ENCODE measurements at places on chromosomes 1 and 21.

GRCh38 chr1:240474133-240474614 lies 137.8 kb downstream of the GREM2 start:
- peak; percentile 4 for DNase-seq

- peak; percentile 96 for DNase-seq
Observed at GRCh38 chr1:59678493-59679228, 136.1 kb upstream of the HOOK1 start.

GRCh38 chr1:230694991-230695390 lies 18.9 kb downstream of the AGT start:
- DNase-seq: no peak

DNA sequence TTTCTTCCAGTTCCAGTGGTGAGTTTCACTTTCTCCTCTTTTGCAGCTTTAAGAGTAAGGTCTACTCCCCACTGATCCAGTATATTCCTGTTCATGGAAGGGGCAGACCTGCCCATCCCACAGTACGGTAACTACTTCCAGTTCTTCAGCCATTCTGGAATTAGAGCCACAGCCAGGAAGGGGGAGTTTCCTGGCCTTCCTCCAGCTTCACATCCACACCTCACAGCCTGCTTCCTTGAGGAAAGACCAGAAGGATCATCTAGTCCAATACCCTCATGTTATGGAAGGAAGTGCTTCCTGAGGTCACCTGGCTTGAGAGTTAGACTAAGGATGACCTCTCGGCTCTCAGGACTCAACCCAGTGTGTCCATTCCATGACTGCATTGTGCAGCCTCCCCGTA lies 597.8 kb downstream of the KIF26B start:
- no peak for DNase-seq

DNA sequence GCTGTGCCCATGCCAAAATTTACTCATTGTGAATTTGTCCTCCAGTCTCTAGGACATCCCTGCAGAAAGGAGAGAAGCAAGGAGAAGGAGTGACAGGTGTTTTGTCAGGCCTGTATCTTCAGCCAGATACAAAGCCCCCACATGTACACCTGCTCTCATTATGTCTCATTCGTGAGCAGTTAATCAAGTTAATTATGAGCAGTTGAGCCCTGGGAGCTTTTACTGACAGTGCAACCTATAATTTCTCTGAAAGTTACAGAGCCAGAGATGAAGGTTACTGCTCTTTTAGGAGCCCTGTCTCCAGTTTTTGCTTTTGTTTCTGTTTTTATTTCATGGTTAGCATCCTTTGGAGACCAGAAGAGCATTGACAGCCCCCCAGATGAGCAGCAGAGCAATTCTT lies 5.0 kb upstream of the ILDR2 start:
- no peak for DNase-seq

- DNase-seq: no peak
Observed at GRCh38 chr1:236156512-236157208, 14.3 kb downstream of the GPR137B start.

DNA sequence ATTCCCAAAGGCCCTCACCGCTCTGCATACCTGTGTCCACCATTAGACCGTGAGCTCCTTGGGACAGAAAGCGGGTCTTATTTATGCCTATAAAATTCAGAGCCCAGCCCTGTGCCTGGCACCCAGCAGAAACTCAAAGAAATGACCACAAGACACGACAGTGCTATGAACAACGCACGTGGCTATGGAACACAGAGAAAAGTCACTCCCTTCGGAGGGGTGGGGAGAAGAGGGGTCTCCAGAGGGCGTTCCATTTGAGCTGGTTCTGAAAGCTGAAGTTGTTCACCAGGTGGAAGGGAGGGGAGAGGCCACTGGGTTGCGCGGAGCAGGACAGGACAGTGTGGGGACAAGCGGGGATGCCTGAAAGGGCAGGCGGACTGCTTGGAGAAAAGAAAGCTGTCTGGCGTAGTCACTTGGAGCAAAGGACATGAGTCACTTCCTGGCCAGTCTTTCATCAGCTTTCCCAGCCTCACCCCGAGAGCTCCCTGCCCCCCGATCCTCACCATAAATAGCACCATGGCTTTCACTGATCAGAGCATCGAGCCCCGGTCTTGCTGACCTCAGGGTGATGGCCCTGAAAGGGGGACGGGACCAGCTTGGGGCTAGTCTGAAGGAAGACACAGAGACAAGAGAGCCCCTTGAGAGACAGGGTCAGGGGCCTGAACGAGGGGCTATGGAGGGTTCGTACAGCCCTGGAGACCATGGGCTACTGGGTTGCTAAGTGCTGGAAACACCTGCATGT lies 28.5 kb downstream of the ECE1 start:
- DNase-seq: peak; percentile 80

DNA sequence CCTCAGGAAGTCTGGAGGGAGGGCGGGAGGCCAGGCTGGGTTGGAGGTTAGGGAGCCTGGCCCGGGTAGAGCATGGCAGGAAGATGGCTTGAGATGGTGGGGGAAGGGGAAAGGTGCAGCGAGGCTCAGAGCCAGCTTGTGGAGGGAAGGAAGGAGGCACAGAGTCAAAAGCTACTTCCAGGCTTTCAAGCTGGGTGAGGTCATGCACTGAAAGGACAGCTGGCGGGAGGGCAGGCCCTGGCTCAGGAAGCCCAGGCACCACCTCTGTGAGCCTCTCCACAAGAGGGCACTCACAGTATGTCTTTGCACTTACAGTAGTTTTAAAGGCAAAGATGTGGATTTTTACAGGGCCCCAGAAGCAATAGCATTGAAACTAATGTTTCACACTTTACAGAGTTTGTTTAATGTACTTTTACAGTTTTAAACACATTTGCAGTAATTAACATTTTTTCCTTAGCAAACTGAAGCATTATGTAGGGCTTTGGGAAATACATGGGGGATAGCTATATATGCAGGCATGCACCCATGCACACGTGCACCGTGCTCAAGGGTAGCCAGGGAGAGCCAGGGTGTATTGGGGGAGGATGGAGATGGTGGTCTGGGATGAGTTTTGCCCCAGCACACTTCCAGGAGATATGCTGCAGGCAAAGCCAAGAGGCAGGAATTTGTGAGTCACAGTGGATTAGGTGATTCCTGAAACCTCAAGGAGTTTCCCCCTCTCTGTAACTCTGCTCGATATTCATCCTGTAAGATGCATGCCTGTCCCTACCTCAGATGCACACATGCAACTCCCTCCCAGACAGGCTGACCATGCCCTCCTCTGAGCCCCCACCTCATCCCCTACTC lies 6.1 kb upstream of the ADAM15 start:
- DNase-seq: peak; percentile 89

DNA sequence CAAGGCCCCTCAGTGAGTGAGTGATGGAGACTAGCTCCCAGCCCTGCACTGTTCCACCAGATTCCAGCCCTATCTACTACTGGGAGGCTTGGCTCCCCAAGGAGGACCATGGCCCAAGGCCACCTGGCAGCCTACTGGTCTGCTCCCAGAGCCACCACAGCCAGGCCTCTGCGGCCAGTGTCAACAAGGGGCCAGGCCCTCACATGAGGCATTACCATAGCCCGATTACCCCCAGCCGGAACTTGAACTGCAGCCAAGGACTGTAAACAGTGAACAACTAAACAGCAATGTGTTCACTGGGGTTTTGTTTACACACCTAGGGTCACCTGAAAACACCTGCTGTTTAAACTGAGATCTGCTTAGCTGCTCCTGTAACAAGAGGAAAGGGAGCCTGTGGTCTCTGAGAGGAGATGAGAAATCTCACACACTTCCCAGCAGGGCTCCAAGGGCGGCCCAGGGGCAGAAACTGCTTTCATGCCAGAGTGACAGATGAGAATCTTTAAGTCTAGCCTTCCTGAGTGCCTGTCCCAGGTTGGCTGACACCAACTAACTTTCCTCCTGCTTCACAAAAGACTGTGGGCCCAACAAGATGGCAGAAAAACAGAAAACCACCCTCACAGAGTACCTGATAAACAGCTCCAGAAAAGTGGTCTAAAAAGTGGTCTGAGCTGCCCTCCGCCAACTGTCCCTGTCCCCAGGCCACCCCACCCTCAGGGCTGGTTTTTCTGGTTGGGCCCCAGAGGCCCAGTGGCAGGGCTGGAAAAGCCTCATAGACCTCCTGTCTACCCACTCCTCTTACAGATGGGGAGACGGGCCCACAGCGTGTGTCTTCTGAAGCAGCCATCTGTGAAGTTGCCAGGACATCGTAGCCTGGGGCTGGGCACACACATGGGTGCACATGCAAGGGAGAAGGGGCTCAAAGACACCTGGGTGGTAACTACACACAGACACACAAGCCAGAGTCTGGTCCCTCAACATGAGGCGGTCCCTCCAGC lies 28.8 kb downstream of the MEF2D start:
- peak; percentile 63 for DNase-seq

DNA sequence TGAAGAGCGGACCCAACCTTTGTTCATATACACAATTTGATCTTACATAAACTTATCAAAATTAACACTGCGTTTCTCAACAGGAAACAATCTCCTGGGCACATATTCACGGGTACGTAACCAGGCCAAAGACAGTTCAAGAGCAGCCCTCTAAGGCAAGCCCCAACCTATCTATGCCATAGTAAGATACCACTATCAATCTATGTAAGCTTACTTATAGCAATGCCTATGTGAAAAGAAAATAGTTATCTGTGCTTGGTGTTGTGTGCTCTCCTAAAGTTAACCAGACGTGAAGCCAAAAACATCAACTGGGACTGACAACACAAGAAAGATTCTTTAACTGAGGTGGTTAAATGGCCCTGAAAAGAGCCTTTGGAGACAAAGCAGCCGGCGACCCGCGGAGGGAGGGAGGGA lies 49.4 kb upstream of the BOLA1 start:
- peak; percentile 9 for DNase-seq

- peak; percentile 28 for DNase-seq
Observed at GRCh38 chr1:114756949-114757454, 782 bp downstream of the CSDE1 start.

DNA sequence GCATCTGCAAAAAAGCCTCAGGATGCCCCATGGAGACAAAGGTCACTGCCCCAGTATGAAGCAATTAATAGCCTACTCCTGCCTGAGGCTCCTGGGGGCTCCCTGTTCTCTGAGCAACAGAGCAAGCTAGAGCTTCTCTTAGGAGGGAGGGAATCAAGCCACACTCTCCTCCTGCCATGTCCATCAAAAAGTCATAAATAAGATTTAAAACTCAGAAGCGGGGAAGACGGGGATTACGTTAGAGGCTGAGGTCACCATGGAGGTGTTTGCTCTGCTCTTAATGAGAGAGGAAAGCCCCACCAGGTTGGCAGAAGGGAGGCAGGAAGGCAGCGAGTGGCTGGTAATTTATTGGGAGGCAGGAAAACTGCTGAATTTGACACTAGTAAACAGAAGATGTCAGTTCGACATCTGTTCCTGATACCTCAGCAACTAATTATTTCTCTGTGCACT lies 98.4 kb upstream of the TNR start:
- DNase-seq: no peak

GRCh38 chr1:184664042-184664660 lies 90.5 kb downstream of the EDEM3 start:
- DNase-seq: peak; percentile 54

DNA sequence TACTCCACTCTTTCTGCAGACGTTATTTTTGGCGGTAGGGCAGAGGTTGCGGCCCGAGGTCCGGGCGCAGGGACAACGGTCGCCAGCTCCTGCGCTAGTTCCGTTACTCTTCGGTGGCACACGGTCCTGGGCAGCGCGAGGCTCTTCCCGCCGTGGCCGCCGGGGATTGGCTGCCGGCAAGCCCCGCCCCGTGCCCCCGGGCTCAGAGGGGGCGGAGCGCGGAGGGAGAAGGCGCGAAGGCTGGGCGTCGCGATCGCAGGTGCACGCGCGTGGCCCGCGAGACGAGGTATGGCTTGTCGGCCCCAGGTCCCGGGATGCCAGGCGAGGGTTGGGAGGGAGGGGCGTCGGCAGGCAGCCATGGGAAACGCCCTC lies 518 bp upstream of the SHE start:
- no peak for DNase-seq

- DNase-seq: no peak
Observed at GRCh38 chr1:32150847-32151246, 28.6 kb upstream of the TXLNA start.

DNA sequence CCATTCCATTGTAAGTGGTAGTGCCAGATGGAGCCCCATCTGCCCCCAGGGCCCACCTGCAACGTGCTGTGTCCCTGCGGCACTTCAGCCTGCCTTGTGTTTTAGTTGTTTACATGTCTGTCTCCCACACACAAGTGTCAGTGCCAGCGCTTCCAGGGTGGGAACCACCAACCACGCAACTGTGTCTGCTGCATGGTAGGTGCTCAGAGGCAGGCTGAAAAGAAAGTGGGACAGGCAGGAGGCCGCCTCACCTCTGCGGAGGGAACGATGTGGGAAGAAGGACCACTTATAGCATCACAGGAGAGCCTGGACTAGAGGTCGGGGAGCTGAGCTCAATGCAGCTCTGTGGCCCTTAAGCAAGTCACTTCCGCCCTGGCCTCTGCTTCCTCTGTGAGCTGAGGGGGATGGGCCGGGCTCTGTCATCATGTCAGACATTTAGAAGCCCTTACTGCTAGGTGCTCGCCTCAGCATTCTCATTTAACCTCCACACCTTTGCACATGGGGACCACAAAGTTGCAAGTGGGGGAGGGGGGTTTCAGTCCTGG lies 17.9 kb downstream of the SLC9A1 start:
- DNase-seq: no peak

- DNase-seq: no peak
Observed at GRCh38 chr1:92877081-92877711, 45.4 kb downstream of the RPL5 start.

- DNase-seq: no peak
Observed at GRCh38 chr1:166507347-166507746, 331.9 kb upstream of the POGK start.

- DNase-seq: no peak
Observed at GRCh38 chr1:211741788-211742187, 66.4 kb upstream of the NEK2 start.

DNA sequence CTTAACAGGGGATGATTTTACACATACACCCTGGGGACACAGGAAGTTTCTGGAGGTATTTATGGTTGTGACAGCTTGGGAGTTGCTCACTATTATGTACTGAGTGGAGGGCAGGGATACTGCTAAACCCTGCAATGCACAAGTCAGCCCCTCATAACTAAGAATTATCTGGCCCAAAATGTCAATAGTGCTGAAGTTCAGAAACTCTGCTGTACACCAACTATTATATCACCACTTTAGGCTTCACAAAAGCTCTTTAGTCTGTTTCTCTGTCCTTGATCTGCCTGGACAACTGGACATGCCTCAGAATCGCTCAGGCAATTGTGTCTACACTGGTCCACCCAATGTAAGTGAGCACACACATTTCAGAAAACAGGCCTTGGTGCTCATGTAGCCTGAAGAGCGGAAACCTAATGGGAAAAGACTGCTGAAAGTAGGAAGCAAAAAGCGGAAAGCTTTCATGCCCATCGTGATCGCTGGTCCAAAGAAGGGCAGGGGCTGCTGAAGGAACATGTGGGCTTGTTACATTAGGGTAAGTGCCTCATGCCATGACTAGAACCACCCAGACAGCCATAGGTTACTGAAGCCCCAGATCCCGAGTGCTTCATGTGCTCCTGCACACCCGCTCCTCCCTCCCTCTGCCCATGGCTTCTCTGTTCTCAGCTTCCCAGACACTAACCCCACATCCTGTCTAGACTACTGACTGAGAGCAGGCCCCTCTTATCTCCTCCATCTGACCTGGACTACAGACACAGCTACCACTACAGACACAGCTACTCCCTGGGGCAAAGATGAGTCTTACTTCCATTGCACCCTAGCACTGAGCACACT lies 73.5 kb downstream of the LRIG2 start:
- DNase-seq: no peak

All from kidney tubule cell (primary cell).